ENCODE measurements at places on chromosomes 3 and 15. TPM values are rescaled to one million over a fixed set of nuclear protein-coding genes. Genes with fewer than 3 reads are reported as not detected.

SAMMSON gene
- total RNA-seq: not detected

C2CD4B gene
- total RNA-seq: not detected

CEMIP gene
- total RNA-seq: 0.51 TPM

IL20RB gene
- 0.33 TPM for total RNA-seq

LCTL gene
- total RNA-seq: 0.25 TPM

EMC7 gene
- 46.4 TPM for total RNA-seq

AADAC gene
- not detected for total RNA-seq

BLM gene
- 1.5 TPM for total RNA-seq

C3orf49 gene
- total RNA-seq: not detected

TICRR gene
- total RNA-seq: 0.89 TPM

GPR160 gene
- total RNA-seq: 1.6 TPM

CAPN3 gene
- 1.9 TPM for total RNA-seq

SLC24A5 gene
- total RNA-seq: not detected

PLCH1 gene
- 1.0 TPM for total RNA-seq

MEF2A gene
- total RNA-seq: 18.6 TPM

PPM1L gene
- total RNA-seq: 6.5 TPM

CHMP2B gene
- total RNA-seq: 21.5 TPM

PLSCR2 gene
- not detected for total RNA-seq

HCLS1 gene
- 0.49 TPM for total RNA-seq

LSAMP gene
- total RNA-seq: 9.8 TPM

RCCD1 gene
- 18.5 TPM for total RNA-seq

CCDC13 gene
- 0.25 TPM for total RNA-seq

MEX3B gene
- 11.2 TPM for total RNA-seq

TMEM158 gene
- 20.9 TPM for total RNA-seq

SCAMP5 gene
- total RNA-seq: 11.5 TPM

TTC21A gene
- 5.2 TPM for total RNA-seq

INKA1 gene
- 0.76 TPM for total RNA-seq

CFAP20DC gene
- 2.8 TPM for total RNA-seq

CYB561D2 gene
- total RNA-seq: 30.5 TPM

POPDC2 gene
- total RNA-seq: under 0.01 TPM

CYP1A2 gene
- not detected for total RNA-seq

AMOTL2 gene
- 198 TPM for total RNA-seq
